Dermis blood vessel endothelial cell (primary cell): ENCODE measurements at places on chromosomes 5 and 9. TPM values are rescaled to one million over a fixed set of nuclear protein-coding genes. Genes with fewer than 3 reads are reported as not detected.

The STK32A gene
- total RNA-seq, result not detected in 2 replicates

The FLT4 gene
- 341 and 471 TPM in 2 replicates for total RNA-seq

The ZNF608 gene
- total RNA-seq, result 14.8 and 15.6 TPM in 2 replicates

The PCDH12 gene
- total RNA-seq, result 48.2 and 60.9 TPM in 2 replicates

The ABL1 gene
- total RNA-seq, result 42.5 and 68.7 TPM in 2 replicates

The IFNA2 gene
- not detected in 2 replicates for total RNA-seq

The MCIDAS gene
- not detected in 2 replicates for total RNA-seq

The MEIKIN gene
- total RNA-seq, result not detected in 2 replicates

The SLC6A7 gene
- total RNA-seq, result not detected in 2 replicates

The NREP gene
- total RNA-seq, result 24.9 and 39.0 TPM in 2 replicates

The CAVIN4 gene
- total RNA-seq, result 1.7 and 2.3 TPM in 2 replicates

The HMHB1 gene
- not detected in 2 replicates for total RNA-seq

The PCDHGA11 gene
- total RNA-seq, result 6.8 and 10.6 TPM in 2 replicates

The CYSRT1 gene
- 0.17 and 0.37 TPM in 2 replicates for total RNA-seq

The GPR151 gene
- total RNA-seq, result not detected in 2 replicates

The LEAP2 gene
- total RNA-seq, result 0.09 and 0.17 TPM in 2 replicates

The EEIG1 gene
- total RNA-seq, result 8.3 and 34.4 TPM in 2 replicates

The FGF10 gene
- total RNA-seq, result not detected in 2 replicates

The PCDH1 gene
- 94.4 and 162 TPM in 2 replicates for total RNA-seq

The C1QTNF2 gene
- 0.17 and 0.28 TPM in 2 replicates for total RNA-seq

The FCHO2 gene
- total RNA-seq, result 26.2 and 31.8 TPM in 2 replicates

The IFNA13 gene
- total RNA-seq, result not detected in 2 replicates

The RORB gene
- under 0.01 and 0.09 TPM in 2 replicates for total RNA-seq

The PLEKHG4B gene
- total RNA-seq, result not detected in 2 replicates

The HMMR gene
- total RNA-seq, result 16.2 and 60.2 TPM in 2 replicates

The FOXD4L5 gene
- 0.09 TPM in 1 of 2 replicates, not detected in the other for total RNA-seq

The LCN2 gene
- 0.14 TPM in 1 of 2 replicates, not detected in the other for total RNA-seq

The FAM163B gene
- total RNA-seq, result not detected in 2 replicates

The PCDHB8 gene
- 0.14 and 0.34 TPM in 2 replicates for total RNA-seq

The NTRK2 gene
- total RNA-seq, result under 0.01 and 0.05 TPM in 2 replicates

The GABRA1 gene
- not detected in 2 replicates for total RNA-seq

The ZNF883 gene
- total RNA-seq, result 0.60 and 0.68 TPM in 2 replicates

The IL5 gene
- not detected in 2 replicates for total RNA-seq

The PITX1 gene
- 0.51 TPM in 1 of 2 replicates, not detected in the other for total RNA-seq

The SNX24 gene
- total RNA-seq, result 8.5 and 10.1 TPM in 2 replicates

The IL4 gene
- not detected in 2 replicates for total RNA-seq

The NEUROG1 gene
- total RNA-seq, result not detected in 2 replicates

The SH3PXD2B gene
- 15.0 and 29.4 TPM in 2 replicates for total RNA-seq

The SLC36A2 gene
- not detected in 2 replicates for total RNA-seq

The WNT8A gene
- not detected in 2 replicates for total RNA-seq

The LCP2 gene
- total RNA-seq, result 2.4 TPM in 1 of 2 replicates, not detected in the other

The MAP1B gene
- total RNA-seq, result 134 and 182 TPM in 2 replicates

The IFNA21 gene
- not detected in 2 replicates for total RNA-seq
